ENCODE measurements at places on chromosomes 1 and 21.

GRCh38 chr1:59051007-59051406 is 245.9 kb upstream of the FGGY start:
- DNase-seq, result no peak

DNA sequence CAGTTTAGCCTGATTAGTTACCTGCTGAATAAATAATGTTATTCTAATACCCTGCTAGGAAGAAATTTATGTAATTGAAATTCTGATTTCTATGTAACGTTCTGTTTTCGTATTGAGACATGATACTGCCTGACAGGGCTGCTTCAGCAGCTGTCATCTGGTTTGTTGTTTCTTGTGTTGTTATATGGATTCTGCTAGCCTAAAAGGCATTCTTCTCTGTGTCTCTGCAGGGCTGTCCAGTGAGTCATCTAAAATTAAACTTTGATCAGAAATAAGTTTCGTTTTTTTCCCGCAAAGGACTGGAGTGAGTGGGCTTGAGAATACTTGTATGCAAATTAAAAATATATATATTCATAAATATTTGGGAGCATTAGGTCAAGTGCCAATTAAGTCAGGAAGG is 93.0 kb downstream of the DYRK1A start:
- no peak for DNase-seq

GRCh38 chr1:32893198-32894018 is 7.1 kb downstream of the HPCA start:
- DNase-seq, result peak; percentile 74

GRCh38 chr1:87151500-87152421 is 176.9 kb upstream of the LMO4 start:
- peak; percentile 88 for DNase-seq

GRCh38 chr1:64890699-64891447 is 75.5 kb downstream of the JAK1 start:
- no peak for DNase-seq

GRCh38 chr1:220680085-220680687 is 10.0 kb upstream of the C1orf115 start:
- no peak for DNase-seq

GRCh38 chr1:159900755-159901360 is 893 bp upstream of the CFAP45 start:
- DNase-seq, result no peak

DNA sequence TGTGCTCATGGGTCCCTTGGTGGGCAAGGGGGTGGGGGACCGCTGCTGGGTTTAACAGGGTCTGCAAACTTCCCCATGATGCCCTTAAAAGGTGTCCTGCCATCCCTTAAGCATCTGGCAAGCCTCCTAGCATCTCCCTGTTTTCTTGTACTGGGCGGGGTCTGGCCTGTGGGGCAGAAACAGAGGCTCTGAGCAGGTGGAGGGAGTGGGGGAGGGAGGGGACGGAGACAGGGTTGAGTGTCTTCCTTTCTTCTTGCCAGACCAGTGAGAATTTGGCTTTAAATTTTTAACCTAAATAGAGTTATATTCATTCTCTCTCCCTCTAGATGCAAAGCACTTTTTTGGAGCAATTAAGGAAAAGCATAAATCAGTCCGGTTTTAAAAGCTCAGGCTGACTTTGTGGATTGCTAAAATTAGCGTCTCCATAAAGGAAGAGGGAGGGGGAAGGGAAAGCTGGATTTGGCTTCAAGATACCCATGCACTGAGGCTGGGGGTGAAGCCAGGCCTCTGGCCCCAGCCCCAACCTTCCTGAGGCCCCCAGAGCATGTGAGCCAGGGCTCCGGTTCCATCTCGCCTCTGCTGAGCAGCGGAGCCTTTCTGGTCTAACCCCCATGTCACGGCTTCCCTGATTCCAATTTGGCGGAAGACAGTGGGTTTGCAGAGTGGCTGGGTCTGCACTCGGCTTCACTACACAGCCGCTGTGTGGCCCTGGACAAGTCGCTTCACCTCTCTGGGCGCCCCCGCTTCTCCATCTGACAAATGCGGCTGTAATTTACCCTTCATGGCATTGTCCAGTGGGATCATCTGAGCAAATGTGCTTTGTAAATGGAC is 25.3 kb downstream of the IGSF21 start:
- no peak for DNase-seq

- no peak for DNase-seq
Observed at GRCh38 chr1:248884632-248885295, 21.3 kb upstream of the PGBD2 start.

DNA sequence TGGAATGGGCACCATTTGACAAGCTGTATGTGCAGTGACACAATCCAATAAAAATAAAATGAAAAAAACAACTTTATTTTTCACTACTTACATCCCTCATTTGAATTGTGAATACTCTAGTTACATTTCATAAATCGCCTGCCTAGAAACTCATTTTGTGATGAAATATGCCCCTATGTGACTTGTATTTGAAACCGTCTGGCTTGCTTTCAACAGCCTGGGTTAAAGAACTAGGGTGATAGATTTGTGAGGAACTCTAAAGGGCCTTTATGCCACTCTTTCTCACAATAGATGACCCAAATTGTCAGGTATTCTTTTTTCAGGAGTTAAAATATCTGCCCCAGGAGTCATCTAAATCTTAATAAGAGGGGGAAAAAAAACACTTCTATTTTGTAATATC is 137.9 kb downstream of the DAB1 start:
- DNase-seq, result no peak

GRCh38 chr1:64161357-64161941 is 42.0 kb upstream of the UBE2U start:
- DNase-seq, result no peak

DNA sequence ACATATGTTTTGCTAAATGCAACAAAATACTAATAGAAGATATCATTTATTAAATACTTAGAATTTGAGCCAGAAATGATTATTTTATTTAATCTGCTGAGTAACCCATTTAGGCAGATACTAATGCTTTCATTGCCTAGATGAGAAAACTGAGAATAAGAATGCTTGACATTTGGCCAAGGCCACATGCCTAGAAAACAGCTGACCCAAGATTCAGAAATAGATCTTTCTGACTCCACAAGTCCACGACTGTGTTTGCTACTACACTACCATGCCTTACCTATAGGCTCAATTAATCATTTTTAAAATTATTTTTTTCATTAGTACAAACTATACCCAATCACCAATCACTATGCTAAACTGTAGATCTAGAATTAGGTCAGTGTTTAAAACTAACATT is 129.7 kb downstream of the ATP1B1 start:
- DNase-seq, result no peak
